ENCODE measurements at places on chromosomes 1 and 21.

- DNase-seq: no peak
These were observed 4.8 kb upstream of the TDRD10 start for GRCh38 chr1:154497026-154497806.

DNA sequence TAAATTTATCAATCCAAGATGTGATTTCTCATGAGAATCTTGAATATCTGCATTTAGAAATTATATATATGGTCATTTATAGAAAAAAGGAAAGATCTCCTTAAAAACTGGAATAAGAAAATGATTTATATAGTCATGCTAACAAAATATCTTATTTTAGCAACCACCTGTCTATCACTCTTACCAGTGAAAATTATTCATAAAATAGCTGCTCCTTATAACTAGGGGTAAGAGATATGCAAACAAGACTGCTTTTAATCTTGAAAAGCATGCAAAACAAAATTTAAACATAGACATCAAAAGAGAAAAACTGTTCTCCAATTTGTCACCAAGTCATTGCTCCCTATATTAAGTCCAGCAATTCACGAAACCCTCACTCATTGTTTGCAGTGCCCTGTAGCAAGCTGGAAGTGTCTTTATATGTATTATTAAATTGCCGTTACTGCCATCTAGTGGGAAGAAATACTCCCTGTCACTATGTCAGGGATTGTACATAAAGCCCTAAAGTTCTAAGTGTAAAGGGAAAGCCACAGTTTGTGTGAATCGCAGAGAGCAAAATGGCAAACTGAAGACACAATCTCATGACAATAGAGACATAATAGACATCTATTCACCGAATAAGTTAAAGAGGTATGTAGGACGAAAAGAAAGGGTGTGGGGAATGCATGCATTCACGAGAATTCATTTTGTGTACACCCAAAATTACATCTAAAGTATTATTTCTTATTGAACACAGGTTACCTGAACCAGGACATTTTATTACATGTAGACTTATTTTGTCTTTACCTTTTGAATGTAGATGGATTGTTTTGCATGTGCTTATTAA, 600.5 kb downstream of the USP25 start:
- no peak for DNase-seq

DNA sequence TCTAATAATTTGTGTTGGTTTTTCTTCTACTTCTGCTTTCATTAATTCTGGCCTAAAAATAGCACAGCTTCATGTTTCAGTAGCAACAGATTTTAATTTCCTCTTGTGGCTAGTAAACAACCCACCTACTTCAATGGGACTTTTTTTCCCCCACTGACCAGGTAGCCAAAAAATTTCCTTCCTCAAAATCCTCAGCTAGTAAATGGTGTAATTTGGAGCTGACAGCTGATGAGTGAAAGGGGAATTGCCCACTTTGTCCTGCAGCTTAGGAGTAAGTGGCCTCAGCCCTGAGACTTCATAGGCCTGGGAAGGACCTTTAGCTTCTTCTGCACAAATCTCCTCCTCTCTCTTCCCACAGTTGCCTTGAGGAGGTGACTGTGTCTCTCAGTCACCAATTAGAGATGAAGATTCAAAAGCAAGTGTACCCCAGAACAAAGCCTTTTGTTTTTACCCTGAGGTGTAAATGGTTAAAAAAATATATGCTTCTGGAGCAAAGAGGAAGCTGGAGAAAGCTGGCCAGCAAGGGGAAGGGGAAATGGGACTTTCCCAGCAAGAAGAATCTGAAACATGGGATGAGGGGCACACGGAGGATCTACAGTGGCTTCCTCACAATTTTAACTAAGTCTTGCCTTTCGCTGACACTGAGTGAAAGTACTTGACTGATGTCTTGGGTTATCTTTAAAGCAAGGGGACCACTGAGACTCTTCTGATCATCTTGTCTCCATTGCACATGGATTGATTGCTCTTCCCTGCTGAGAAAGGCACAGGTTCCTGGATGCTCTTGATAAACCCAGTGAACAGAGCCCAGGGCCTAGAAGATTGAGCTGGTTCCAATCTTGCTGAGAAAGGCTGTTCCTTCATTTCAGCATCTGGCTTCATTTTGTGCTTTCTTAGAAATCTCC, 35.8 kb upstream of the VCAM1 start:
- DNase-seq: no peak

DNA sequence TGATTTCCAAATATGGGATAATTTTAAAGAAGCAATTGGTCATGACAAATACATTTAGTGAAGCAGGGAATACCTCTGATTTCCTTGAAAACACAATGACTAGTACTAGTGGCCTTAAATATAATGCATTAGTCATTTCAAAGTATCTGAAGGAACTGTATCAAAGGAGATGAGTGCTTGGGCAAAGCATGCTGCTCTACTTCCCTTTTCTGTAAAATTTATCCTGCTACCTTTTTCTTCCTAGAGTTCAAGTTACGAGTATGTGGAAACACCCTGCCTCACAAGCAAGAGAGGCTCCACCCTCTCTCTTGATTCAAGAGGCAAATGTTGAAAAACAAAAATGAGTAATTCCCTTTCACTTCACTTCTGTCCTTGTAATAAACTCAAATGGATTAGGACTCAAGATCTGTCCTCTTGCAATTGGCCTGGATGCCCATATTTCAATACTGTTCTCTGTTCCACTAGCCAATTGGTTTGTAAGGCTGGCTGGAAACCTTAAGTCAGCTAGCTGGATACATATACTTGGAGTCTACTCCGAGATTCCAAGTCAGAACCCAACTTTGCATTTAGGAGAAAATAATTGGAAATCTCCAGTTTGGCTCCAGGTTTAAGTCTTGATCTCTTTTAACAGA, 92.5 kb downstream of the CDC42BPA start:
- no peak for DNase-seq

- DNase-seq: no peak
These were observed 25.6 kb downstream of the LDLRAP1 start for GRCh38 chr1:25568834-25569596.

DNA sequence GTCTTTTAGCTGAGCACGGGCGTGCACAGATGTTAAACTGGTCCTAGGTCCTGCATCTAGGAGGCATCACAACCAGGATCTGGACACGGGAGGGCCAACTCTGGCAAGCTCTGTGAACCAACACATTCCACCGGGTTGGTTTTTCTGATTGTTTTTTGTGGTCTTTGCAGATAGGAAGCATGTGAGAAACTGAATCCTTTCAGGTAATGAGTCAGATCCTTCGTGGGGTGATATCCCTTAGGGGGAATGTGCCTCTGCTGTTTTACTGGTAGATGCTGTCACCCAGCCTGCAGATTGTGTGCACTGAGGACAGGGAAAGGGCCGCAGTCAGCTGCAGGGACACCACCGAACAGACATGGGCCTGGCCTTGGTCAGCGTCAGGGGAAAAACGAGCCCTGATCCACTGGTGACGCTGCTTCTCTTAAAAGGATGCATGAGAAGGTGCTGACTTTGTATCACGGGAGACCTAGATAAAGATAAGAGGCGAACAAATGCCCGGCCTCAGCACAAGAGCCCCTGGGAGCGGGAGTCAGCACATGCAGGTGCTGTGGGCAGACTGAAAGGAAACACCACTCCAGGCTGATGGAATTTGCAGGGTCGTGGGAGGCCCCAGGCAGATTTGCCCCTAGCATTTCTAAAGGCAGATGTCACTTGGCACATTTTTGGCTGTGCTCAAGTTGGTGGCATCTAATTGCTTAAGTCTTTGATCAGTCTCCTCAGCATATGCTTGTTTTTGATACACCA, 51.1 kb downstream of the DOP1B start:
- no peak for DNase-seq

DNA sequence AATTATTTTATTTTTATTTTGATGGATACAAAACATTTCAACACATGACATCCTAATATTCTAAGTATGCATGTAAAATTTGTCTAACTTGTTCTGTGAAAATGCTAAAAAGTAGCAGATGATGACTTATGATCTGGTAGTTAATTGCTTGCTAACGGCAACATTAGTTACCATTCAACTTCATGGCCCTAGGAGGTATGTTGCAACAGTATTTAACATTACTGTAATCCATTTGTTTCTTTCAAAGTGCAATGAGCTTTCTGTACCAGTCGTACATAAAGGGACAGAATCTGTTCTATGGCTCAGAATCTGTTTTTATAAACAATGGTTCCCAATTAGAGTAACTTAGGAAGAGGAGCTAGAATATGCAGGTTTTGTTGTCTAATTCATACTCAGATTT, 91.5 kb upstream of the ZNHIT6 start:
- no peak for DNase-seq

DNA sequence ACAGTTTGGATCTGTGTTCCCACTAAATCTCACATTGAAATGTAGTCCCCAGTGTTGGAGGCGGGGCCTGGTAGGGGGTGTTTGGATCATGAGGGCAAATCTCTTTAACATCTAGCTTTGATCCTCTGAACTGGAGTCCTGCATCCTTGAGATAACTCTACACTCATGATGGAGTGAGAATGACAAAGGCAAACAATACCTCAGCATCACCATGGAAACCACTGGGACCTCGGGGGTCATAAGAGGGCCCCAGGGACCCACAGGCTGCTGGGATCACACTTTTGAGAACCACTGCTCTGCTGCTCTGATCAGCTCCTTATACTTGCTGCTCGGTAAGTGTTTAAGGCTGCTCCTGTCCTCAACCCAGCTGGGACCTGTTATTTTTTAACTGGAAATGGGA, 13.4 kb upstream of the OBSCN start:
- DNase-seq: no peak

GRCh38 chr1:202662081-202662480, 48.2 kb downstream of the SYT2 start:
- no peak for DNase-seq

- no peak for DNase-seq
These were observed 420.1 kb downstream of the DPYD start for GRCh38 chr1:97500760-97501159.

GRCh38 chr1:7921796-7922195, 18.8 kb downstream of the TNFRSF9 start:
- DNase-seq: no peak

DNA sequence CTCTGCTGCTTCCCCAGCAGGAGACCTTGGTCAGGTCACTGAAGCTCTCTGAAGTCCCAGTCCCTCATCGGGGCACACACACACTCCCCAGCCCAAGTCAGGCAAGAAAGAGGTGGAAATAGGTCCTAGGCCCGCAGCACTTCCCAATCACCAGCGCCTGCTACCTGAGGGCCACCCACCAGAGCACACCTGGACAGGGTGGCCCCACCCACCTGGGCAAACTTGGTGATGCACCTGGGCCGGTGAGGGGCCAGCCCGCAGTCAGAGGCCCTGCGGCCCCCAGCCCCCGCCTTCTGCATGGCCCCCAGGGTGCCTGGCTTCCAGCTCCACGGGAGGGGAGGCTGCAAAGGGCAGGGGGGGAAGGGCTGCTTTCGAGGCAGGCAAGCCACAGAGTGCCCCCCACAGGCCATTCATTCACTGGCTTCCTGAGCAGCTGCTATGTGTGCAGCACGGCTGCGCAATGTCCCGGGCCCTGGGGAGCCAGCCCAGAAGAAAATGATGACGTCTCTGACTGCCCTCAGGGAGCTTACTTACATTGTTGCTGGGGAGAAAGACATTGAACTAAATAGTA, 4.7 kb downstream of the SH2D5 start:
- DNase-seq: no peak

- DNase-seq: no peak
These were observed 159.0 kb upstream of the GALNT2 start for GRCh38 chr1:229907884-229908638.

- no peak for DNase-seq
These were observed 58.4 kb downstream of the ASH1L start for GRCh38 chr1:155504207-155504606.

DNA sequence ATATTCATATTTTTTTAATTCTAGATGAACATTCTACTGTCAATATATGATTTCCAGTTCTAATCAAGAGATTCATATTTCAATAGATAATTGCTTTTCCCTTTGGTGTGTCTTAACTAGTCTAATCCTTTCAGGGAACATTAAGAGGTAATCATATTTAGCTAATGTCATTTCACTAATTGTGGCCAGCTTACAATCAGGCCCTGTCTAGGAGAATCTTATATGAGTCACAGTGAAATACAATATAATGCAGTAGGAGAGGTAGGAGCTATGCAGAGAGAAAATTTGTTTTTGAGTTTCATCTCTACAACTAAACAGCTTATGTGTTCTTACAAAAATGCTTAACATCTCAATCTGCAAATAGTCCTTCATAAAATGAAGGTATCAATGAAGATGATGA, 85.9 kb downstream of the DPYD start:
- DNase-seq: no peak

GRCh38 chr21:41506611-41507520, 1.1 kb downstream of the TMPRSS2 start:
- no peak for DNase-seq

DNA sequence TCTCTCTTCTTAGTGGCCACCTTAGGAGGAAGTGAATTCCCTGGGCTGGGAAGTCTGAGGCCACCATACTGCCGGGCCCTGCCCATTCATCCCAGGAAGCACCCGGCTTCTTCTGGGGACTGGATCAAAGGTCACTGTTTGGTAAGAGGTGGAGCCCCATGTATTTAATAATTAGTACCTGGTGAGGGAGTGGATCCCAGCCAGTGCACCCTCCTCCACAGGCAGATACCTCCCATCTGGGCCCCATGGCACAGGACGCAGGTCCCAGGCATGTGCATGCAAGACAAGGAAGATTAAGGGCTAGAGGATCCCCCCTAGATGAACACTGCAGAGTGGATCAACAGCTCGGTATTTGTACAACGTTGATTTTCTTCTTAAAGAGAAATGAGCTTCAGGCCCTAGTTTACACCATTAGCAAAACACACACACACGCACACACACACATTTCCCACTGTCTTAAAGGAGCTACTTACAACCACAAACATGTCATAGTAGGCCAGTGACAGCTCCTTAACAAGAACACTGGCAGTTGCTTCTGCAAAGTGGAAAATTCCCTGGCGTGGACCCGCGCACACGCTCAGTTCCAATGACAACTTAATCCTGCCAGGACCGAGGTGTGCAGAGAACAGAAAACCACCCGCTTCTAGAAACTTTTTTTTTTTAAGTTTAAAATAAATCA, 90.7 kb downstream of the MRPL37 start:
- DNase-seq: no peak

All from activated CD8-positive, alpha-beta memory T cell treated with anti-CD3 and anti-CD28 coated beads for 1 hour (primary cell).